ENCODE measurements at places on chromosomes 5 and 9.

GRCh38 chr9:19411316-19411715 lies 2.5 kb downstream of the ACER2 start:
- DNase-seq = no peak

DNA sequence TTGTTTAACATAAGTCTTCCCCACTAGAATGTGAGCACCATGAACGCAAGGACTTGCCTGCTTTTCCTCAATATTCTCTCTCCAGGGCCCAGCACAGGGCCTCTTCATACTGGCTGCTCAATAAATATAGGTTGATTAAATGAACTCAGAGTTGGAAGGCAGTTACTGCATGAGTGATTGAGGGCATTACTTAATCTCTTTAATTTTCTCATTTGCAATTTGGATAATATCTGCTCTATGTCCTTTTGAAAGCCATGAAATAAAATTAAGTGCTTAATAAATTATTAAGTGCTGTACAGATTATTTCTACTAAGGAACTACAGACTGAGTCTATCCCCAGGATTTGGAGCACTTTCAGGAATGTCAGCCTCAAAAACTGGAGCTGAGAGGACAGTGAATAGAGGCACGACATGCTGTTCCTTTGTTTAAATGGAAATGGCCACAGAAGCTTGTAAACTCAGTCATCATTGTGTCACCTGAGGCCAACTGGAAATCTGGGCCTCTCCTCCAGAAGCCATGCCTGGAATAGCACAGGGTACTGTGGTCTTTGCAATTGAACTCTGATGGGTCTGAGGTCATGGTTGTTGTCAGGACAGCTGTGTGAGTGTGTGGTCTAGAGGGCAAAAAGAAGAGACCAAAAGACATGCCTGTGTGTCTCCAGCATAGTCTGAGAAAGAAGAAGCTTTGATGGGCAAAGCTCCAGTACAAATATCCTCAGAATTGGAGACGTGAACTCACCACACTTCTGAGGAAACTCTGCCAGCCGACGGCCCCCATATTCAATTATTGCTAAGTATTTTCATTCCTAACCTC lies 86.1 kb downstream of the SH3TC2 start:
- no peak for DNase-seq

GRCh38 chr5:68749631-68750030 lies 344.2 kb upstream of the SLC30A5 start:
- no peak for DNase-seq

DNA sequence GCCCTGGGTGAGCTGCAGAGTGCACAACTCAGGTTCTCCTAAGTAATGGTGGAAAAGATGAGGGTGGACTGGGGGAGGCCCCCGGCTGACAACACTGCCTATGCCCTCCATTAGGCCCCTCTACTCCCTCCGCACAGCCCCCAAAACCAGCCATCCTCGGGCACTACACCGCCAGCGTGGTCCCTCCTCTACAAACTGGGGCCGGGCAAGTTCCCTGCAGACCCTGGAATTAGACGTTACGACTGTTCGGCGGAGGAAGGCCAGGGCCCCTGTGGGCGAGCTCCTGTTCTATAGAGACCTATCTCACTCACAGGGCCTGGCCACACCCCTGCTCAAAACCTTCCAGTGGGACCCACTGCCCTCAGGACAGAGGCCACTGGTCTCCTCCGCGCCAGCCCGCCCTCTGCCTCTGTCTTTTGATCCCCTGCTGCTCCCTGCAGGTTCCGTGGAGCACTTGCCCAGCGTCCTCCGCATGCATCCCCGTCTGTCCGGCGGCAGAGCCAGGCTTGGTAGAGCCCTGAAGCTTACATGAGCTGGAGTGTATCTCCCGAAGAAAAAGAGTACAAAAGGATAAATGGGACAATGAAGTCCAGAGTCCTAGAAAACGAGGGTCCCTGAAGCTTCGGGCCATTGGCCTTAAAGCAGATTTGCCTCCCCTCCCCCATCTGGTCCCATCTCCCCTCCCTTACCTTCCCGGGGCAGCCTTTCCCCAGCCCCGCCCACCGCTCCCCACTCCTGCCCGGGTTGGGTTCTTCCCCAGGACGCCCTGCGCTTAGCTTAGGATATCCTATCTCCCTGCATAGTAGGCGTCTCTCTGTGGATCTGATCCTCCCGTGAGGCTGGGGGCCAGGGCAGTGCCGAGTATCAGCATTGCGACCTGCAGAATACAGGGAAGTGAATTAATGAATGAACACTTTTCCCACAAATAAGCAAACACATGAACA lies 71.3 kb downstream of the HRH2 start:
- no peak for DNase-seq

- DNase-seq = no peak
These were observed 300.5 kb downstream of the DEPDC1B start for GRCh38 chr5:60399507-60399906.

GRCh38 chr9:74330487-74331214 lies 166.5 kb upstream of the RORB start:
- no peak for DNase-seq

DNA sequence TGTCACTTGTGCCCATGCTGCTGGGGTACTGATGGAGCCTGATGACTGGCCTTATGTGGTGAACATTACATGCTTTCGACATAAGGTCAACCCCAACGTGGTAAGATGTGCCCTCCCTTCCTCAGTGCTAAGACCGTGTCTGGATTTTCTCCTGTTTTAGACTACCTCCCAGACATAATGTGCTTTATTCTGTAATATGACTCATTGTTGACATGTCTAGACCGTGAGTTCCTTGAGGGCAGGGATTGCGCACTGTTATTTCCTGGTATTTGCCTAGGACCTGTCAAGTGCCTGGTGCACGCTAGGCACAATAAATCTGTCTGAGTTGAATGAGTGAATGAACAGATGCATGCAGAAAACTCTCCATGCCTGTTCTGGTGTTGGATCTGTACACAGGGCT lies 346.0 kb downstream of the KDM4C start:
- DNase-seq = no peak

GRCh38 chr5:86493777-86494176 lies 124.0 kb upstream of the COX7C start:
- no peak for DNase-seq

Measured in thymus (tissue), 14 donors.